ENCODE measurements at places on chromosomes 1 and 21.

DNA sequence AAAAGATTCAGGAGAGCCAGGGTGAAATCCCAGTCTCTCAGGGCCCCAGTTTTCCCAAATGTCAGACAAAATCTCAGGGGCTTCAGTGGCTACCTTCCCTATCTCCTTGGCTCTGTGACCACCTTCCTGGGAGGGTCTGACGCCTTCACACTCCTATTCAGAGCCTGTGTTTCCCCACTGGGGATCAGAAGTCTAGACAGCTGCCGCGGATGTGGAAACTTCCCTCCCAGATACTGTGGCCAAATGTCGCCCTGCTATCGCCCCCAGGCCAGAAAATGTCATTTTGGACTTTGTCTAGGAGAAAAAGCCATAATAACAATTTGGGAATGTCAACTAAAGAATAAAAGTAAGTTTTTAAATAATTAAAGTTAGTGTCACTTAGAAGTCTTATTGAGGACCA is 15.9 kb downstream of the A3GALT2 start:
- DNase-seq: no peak

DNA sequence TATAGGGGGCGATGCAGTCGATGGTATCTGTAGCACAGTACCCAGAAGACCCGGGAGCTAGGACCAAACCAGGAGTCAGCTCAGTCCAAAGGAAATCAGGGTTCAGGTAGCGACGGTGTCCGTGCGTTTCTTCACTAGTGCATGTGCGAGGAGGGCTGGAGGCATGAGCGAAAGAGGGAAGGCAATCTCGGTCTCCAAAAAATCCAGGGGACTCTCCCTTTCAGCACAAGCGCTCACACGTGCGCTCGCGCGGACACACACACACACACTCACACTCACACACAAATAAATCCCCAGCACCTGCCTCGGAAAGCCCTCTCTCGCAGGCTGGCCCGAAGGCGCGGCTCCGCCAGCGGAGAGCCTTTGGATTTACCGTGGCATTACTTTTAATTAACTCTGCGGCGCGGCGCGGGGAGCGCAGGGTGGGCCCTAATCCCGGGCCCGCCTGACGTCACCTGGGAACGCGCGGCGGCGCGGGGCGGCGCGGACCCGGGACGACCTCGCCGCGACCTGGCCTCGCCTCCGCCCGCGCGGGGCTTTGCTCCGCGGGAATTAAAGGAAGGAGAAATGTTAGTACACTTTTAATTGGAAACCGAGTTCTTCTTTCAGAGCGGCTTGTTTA is 121.2 kb downstream of the LMX1A start:
- DNase-seq: no peak

GRCh38 chr21:27476696-27477095 is 509.8 kb upstream of the ADAMTS5 start:
- no peak for DNase-seq

- DNase-seq: no peak
Measured at GRCh38 chr1:79711001-79711431, 704.5 kb upstream of the ADGRL4 start.

GRCh38 chr1:246497331-246497915 is 9.7 kb downstream of the SMYD3 start:
- DNase-seq: no peak

DNA sequence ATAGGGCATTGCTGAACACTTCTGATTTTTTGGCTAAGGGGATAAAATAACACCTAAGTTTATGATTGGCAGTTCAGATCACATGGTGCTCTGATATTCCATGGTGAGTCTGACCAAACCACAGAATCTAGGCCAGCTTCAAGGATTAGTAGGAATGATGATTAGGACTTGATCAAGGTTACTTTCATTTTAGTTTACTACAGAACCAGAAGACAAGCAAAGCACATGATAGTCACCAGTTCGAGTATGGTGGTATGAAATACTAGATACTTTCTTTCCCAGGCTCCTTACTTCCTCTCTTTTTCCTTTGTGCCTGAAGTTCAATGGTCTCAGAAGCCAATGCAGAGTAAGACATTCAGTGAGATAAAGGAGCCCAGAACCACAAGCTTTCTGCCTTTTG is 26.6 kb downstream of the S100A10 start:
- DNase-seq: no peak

DNA sequence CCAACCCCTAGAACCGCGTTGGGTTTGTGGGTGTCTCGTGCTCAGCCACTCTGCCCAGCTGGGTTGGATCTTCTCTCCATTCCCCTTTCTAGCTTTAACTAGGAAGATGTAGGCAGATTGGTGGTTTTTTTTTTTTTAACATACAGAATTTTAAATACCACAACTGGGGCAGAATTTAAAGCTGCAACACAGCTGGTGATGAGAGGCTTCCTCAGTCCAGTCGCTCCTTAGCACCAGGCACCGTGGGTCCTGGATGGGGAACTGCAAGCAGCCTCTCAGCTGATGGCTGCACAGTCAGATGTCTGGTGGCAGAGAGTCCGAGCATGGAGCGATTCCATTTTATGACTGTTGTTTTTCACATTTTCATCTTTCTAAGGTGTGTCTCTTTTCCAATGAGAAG is 18.7 kb downstream of the TFF3 start:
- no peak for DNase-seq

DNA sequence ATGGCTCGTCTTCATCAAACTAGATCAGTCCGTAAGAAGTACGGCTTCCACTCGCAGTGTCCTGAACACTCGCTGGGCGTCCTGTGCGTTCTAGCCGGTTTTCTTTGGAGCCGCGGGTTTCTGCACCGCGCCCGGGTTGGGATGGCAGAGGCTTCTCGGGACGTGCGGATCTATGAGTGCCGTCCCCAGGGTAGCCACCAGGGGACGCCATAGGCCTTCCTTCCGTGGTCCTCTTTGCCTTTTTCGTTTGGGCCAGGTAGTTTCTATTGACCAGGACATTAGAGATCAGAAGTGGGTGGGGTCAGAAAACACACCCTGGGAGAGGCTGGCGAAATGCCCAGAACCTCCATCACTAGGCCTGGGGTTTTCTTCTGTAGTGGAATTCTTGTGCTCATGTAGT is 273.8 kb downstream of the FAM72C start:
- DNase-seq: no peak

- DNase-seq: no peak
Measured at GRCh38 chr1:12596007-12596821, 21.8 kb downstream of the DHRS3 start.

DNA sequence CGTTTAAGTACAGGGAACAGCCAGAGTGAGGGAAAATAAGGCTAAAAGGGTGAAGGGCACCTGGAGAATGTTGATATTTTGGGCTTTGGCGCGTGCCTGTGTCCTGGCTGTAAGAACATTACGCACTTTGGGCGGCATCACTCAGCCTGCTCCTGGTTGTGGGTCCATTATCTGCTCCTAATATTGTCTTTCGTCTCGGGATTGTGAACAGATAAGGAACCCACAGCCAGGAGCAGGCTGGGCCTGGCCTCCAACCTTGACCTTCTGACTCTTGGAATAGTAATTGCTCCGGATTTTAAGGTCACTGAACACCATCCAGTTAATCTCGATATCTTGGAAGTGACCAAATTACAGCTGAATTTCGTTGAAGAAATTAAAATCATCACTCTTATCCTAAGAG is 61.9 kb downstream of the TCP10L start:
- no peak for DNase-seq

GRCh38 chr21:17476006-17476405 is 36.8 kb upstream of the CXADR start:
- DNase-seq: no peak

GRCh38 chr1:18761948-18762840 is 97.3 kb downstream of the TAS1R2 start:
- no peak for DNase-seq

DNA sequence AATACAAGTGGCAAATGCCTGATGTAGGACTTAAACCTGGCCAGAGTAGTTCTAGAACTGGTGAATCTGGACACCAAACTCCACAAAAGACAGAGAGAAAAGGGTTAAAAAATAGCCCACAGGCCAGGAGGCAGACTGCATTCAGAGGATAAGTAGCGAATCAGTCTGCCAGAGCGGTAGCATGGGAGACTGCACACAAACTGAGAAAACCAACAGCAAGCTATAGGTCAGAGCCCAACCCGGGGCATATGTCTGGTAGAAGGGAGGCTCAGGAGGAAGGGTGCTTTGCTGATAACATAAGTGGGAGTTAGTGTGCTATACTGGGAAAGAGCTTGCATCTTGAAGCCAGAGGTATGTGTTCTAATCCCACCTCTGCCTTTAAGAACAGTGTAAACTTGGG is 4.0 kb downstream of the LRRC53 start:
- DNase-seq: no peak

DNA sequence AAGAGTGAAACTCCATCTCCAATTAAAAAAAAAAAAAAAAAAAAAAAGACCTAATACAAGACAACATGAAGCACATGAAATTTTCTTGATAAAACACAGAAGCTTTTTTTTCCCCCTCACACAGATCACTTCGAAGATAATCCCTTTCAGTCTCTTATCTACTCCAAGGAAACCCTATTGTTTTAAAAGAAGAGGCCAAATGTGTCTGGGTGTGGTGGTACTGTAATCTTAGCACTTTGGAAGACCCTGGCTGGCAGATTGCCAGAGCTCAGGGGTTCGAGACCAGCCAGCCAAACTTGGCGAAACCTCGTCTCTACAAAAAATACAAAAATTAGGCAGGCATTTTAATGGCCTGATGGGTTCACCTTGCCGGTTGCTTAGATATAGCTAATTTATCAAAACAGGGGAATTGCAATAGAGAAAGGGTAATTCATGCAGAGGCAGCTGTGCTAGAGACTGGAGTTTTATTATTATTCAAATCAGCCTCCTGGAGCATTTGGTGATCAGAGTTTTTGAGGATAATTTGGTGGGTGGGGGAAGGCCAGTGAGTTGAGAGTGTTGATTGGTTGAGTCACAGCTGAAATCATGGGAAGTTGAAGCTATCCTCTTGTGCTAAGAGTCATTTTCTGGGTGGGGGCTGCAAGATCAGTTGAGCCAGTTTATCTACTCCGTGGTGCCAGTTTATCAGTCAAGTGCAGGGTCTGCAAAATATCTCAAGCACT is 62.5 kb downstream of the SLC16A1 start:
- DNase-seq: no peak

DNA sequence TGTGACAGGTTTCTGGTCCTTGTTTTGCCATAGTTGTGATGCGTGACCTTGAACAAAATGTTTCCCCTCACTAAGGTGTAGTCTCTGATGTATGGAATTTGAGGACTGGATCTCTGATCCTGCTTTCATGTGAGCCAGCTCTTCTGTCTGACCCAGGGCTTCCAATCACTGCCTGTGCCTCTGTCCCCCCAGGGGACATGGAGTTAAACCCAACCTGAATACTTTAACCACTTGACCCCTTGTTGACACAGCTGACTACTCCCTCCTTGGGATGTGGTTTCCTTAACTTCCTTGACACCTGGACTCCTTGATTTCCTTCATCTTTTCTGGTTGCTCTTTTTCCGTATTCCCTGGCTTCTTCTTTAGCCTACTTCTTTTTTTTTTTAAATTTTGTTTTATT is 36.0 kb upstream of the SSBP3 start:
- DNase-seq: no peak

GRCh38 chr21:39911286-39912199 is 44.3 kb downstream of the PCP4 start:
- no peak for DNase-seq

DNA sequence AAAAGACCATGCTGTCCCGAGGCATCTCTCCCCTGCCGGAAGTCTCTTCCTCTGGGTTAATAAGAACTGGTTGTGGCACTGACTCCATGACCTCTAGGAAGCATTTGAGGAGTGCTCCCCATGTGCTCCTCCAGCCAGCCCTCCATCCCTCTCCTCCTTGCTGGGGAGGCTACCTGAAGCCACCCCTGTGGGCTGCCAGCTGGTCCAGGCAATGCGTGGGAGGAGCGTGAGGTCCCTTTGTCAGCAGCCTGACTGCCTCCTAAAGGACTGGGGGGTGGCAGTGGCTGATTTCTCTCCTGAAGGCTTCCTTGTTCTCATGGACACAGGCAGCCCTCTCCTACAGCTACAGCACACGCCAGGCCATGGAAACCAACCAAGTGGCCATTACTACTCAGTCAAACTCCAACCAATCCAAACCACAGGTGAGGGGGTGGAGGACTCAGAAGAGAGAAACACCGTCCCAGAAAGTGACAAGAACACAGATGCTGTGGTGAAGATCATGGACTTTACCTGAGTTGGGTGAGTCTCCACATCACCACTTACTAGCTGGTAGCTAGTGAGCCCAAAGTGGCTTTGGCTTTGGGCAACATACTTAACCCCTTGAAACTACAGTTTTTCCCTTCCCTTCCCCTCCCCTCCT is 35.2 kb downstream of the NENF start:
- no peak for DNase-seq

DNA sequence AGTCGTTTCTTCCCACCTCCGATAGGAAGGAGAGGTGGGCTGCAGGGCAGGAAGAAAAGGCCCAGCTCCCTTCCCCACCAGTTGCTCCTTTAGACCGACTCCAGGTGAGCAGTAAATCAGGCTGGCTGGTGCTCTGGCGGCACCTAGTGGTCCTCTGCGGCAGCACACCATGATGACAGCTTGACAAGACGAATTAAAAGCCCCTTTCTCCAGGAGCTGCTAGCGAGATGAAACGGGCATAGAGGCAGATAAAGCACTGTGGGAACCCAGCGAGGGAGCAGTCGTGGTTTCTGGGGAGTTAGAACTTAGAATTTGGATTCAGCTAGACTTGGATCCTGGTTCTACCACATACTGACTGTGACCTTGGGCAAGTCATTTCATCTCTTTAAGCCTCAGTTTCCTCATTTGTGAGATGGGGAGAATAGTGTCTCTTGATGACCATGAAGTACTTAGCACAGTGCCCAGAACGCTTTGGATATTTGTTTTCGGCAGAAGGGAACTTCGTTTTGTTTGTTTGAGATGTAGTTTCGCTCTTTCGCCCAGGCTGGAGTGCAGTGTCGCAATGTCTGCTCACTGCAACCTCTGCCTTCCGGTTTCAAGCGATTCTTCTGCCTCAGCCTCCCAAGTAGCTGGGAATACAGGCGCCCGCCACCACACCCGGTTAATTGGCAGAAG is 21.8 kb upstream of the COL9A2 start:
- peak; percentile 74 for DNase-seq

DNA sequence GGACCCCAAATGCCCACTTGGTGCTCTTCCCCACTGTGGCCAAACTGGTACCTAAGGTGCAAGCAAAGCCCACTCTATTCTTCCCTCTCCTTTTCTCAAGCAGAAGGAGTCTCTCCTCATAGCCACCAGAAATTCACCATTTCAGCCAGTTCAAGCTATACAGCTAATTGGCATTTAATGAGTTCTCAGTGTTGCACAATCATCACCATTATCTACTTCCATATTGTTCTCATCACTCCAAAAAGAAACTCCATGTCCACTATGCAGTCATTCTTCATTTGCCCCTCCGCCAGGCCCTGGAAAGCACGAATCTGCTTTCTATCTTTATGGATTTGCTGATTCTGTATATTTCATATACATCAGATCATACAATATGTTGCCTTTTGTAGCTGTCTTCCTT is 9.9 kb upstream of the ATG4C start:
- DNase-seq: no peak

- DNase-seq: no peak
Measured at GRCh38 chr1:180230791-180231505, 884 bp downstream of the LHX4 start.

DNA sequence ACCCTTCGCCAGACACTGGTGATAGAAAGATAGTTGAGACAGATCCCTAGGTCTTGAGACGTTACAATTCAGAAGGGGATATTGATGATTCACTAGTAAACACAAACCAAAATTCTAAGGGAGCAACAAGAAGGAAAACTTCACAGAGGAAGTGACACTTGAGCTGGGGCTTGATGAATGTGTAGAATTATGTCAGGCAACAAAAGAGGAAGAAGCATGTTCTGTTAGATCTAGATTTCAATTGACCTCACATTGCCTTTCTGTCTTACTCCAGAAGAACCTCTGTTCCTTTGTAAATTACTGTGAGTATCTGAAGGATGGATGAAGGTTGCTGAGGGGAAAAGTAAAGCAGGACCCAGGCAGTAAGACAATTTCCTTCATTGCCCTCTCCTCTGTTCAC is 328.2 kb downstream of the KCTD3 start:
- DNase-seq: no peak

Measured in right renal pelvis (tissue), 4 donors.